NCI-H510A treated with DMSO at 0.1 percent for 48 hours (cell line): ENCODE measurements at places on chromosomes 1 and 21.

- DNase-seq, result no peak
These were observed 101.4 kb upstream of the C1orf174 start for GRCh38 chr1:4001461-4001860.

DNA sequence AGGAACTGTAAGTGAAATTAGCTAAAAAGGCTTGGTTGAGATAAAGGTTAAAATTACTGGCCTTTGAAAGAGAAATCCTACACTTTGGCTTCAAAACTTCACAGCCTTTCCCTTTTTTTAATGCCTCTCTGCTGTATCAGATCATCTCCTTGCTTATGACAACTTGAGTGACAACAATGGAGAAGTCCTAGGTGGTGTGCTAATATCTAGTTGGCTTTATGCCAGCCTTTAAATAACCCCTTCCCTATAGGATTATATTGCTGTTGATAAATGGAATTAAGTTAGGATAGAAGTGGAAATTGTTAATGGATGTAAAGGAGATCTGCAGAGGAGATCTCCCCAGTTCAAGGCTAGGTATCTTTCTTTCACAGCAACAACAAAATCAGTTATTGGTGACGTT lies 130.2 kb upstream of the ATP1B1 start:
- DNase-seq, result peak; percentile 62

- DNase-seq, result no peak
These were observed 86.8 kb downstream of the SMYD3 start for GRCh38 chr1:246420300-246420699.

DNA sequence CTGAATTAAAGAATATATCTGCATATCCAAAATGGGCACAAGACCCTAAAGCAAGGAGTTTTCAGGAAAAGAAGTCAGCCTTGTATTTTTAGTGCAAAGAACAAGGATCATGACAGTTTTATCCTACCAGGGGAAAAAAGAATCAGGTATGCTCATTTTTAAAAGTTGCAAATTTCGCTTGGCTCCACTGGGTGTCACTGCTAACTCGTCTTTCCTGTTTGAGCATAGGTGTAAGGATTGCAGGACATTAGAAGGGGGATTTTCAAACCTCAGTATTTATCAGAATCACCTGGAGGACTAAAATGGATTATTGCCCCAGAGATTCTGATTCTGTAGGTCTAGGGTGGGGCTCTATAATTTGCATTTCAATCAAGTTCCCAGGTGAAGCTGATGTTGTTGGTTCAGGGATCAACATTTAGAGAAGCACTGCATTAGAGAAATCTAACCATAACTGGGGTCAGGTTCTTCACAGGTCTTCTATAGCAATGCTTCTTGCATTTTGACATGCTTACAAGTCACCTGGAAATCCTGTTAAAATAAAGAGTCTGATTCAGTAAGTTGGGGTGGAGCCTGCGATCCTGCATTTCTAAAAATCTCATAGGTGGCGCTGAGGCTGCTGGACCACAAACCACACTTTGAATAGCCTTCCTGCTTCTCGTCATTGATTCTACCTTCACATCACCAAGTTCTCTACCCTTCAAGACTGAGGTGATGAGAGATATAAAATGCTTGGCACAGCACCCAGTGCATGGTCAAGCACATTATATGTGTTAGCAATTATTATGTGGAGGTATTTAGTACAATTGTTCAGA lies 39.6 kb downstream of the NUF2 start:
- peak; percentile 61 for DNase-seq

GRCh38 chr1:86150553-86151055 lies 6.0 kb downstream of the COL24A1 start:
- DNase-seq, result no peak

- DNase-seq, result no peak
These were observed 65.1 kb downstream of the ADARB1 start for GRCh38 chr21:45139473-45139872.

DNA sequence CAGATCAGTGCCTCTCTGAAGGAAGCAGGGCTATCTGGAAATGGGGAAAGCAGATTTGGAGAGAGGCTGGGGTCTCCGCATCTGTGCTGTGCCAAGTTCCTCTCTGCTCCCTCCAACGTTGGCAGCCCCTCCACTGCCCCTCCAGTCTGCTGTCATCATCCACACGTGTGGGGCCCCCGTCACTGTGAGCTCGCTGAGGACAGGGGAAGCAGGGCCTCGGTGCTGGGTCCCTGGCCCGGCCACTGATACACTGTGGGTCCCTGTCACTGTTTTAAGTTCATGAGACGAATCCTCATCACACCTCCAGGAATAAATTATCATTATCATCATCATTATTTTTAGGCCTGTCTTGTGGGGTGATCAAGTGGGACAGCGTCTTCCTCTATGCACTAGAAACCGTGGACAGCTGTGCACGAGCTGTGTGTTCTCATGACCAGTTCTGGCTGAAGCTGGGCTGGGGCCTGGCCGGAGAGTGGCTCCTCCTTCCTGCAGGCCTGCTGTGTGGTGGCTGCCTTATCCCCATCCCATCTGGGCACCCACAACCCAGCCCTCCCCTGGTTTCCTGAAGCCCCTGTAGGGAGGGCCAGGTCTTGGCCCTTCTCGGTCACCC lies 52.2 kb downstream of the DMRTB1 start:
- no peak for DNase-seq

GRCh38 chr1:241660424-241660972 lies 8.4 kb downstream of the WDR64 start:
- DNase-seq, result no peak

DNA sequence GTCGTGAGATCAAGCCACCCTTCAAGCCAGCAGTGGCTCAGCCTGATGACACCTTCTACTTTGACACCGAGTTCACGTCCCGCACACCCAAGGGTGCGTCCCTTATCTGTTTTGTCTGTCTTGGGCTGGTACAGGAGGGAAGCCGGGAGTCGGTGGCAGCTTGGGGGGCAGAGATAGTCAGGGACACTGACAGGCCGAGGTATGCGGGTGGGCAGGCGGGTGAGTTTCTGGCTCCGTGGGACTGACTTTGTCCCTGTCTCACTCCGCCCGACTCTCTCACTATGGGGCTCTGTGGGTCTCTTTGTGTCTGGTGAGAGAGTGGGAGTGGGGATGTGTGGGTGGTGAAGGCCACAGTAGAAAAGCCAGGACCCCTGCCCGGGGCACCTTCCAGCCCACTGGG lies 27.4 kb downstream of the RPS6KA1 start:
- no peak for DNase-seq

GRCh38 chr1:107599220-107599619 lies 365.8 kb downstream of the VAV3 start:
- DNase-seq, result no peak

- DNase-seq, result no peak
These were observed 72.2 kb downstream of the ATF6 start for GRCh38 chr1:161838362-161838761.

DNA sequence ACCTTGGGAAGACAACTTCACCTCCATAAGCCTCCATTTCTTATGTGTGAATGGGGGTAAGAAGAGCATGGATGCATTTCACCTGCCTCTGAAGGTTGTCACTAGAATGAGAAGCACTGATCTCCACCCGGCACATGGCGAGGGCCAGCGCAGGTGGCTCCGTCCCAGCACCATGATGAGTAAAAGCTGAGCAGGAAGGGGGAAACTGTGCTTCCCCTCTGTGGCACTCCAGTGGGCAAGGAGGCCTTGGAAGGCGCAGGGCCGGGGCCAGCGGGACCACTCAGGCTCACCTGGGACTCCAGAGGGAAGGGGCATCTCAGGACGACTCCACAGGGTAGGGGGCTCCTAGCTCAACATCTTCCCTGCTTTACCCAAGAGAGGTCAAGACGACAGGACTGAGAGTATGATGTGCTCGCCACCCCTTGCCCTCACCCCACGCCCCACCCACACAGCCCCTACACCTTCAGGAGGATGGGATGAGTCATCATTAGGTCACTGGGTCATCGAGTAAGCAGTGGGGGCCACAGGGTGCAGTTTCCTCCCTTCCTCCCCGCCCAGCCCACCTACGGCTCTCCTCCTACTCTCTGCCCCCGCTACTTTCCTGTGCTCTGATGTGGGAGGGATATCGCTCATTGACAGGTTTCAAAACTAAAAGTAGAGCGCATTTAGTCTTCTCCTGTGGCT lies 112.1 kb downstream of the HIVEP3 start:
- DNase-seq, result no peak

GRCh38 chr1:230915078-230915477 lies 46.8 kb upstream of the C1orf198 start:
- no peak for DNase-seq

GRCh38 chr21:18477043-18477442 lies 73.5 kb upstream of the TMPRSS15 start:
- no peak for DNase-seq

- DNase-seq, result no peak
These were observed 200.2 kb downstream of the APP start for GRCh38 chr21:25970254-25970930.

GRCh38 chr1:36981771-36982622 lies 52.3 kb downstream of the GRIK3 start:
- DNase-seq, result peak; percentile 100

- no peak for DNase-seq
These were observed 10.3 kb downstream of the UTS2 start for GRCh38 chr1:7842517-7842916.

- DNase-seq, result no peak
These were observed 37.9 kb downstream of the RGL1 start for GRCh38 chr1:183842795-183843144.

GRCh38 chr1:237613984-237614383 lies 276.7 kb downstream of the ZP4 start:
- no peak for DNase-seq

DNA sequence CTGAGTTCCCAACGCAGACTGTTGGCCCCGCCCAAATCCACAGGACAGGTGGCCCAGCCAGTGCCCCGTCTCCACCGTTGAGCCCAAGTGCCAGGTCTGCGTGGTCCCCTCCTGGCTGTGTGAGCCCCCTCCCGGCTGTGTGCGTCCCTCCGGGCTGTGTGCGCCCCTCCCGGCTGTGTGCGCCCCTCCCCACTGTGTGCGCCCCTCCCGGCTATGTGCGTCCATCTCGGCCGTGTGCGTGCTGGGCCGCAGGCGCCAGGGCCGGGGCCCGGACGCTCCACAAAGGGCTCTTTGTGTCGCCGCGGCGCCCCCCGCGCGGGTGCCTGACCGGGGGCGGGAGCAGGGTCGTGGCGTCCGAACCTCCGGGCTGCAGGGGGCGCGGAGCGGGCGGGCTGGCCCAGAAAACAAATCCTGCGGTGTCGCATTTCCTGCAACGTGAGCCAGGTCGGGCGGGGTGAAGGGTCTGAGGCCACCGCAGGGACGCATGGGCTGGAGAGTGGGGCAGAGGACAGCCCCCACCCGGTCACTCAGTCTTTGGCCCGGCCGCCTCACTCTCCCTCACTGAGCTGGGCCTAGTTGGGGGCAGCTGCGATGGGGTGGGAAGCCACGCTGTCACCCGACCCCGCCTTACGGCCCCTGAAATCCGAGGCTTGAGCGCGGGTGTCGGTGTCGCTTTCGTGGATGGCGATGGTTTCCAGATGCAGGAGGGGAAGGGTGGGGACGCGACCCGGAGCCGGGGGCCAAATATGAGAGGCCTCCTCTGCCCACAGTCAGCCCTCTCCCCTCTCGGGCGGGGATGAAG lies 18.8 kb downstream of the TNFRSF25 start:
- DNase-seq, result peak; percentile 68

DNA sequence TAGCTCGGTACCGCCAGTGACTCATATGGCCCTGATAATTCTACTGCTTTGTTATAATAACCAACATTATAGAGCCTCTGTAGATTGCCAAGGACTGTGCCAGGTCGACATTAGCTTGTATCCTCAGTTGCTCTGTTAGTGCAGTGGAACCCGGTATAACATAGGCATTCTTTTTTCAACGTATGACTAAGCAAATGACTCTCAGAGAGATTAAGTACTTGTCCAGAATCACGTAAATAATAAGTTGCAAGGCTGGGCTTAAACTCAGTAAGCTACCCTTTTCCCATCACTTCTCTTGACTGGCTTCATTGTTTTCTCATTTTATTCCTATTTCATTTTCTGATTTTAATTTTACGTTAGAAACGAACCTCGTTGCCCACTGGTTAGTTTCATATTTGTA lies 85.1 kb downstream of the UBE4B start:
- DNase-seq, result no peak

GRCh38 chr1:37672136-37672870 lies 20.0 kb upstream of the CDCA8 start:
- DNase-seq, result no peak

DNA sequence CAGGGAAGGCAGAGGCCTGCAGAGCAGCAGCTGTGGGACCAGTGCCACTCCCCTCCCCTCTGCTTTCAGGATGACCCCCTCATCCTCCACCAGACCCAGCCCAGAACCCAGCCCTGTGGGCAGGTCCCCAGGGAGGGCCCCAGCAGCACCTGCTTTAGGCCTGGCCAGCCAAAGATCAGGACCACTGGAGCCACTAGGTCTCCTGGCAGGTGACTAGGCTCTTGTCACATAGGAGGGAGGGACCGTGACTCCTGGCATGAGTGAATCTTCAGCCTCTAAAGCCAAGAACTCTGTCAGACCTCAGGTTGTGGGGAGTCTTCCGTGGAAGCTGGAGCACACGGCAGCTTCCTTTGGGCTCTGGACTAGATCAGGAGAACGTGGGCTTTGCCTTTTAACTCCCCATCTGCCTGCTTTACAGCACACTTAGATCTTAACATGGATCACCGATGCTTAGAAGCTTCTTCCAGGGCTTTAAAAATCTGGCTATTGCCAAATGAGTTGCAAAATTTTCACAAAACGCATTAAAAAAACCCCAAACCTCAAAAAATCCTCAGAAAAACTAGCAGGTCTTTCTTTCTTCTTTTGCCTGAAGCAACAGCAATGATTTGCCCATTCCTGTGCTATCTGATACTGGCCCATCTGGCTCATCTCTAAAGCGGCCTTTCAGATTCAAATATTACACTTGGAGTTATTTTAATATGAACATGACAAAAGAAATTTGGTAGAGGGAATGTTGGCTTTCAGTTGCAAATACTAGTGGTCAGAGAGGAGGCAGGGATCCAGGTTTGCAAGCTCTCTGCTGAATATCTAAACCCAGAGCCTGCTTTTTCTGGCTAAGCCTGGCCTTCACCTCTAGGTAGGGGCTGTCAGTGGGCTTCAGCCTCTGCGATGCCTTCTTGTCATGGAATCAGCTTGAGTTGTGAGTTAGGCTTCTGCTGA lies 235.2 kb downstream of the SDCCAG8 start:
- DNase-seq, result no peak

DNA sequence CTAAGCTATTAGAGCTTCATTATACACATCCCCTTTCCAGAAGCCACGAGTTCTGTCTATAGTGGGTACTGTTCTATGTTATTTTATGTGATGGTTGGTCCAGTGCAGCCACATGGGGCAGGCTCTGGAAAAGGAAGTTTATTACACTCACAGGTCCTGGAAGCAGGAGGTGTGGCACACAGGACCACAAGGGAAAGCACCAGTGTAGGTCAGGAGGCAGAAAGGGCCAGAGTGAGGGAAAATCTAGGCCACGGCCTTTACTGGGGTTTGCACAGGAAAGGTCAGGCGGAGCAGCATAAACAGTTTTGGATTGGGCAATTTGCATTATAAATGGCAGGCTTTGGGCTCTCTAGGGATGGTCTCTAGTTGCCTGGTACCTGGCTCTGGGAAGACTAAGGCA lies 21.8 kb upstream of the CNIH3 start:
- no peak for DNase-seq

GRCh38 chr1:36401602-36402503 lies 4.1 kb upstream of the LSM10 start:
- no peak for DNase-seq

GRCh38 chr21:41621513-41621912 lies 113.6 kb upstream of the TMPRSS2 start:
- no peak for DNase-seq

- DNase-seq, result no peak
These were observed 17.9 kb downstream of the ACBD6 start for GRCh38 chr1:180484490-180484889.
